Spleen (tissue), 13 donors: ENCODE measurements at places on chromosomes 3 and 15. TPM values are rescaled to one million over a fixed set of nuclear protein-coding genes. Genes with fewer than 3 reads are reported as not detected.

- no peak for DNase-seq
- no peak overlapping the region for H3K27ac ChIP-seq
- H3K4me3 ChIP-seq: no peak overlapping the region
- H3K4me1 ChIP-seq: no peaks in the 10 kb centered on the region
- no peaks in the 10 kb centered on the region for H3K27me3 ChIP-seq
Observed at GRCh38 chr3:185781759-185782158, 43.1 kb downstream of the IGF2BP2 start.

DNA sequence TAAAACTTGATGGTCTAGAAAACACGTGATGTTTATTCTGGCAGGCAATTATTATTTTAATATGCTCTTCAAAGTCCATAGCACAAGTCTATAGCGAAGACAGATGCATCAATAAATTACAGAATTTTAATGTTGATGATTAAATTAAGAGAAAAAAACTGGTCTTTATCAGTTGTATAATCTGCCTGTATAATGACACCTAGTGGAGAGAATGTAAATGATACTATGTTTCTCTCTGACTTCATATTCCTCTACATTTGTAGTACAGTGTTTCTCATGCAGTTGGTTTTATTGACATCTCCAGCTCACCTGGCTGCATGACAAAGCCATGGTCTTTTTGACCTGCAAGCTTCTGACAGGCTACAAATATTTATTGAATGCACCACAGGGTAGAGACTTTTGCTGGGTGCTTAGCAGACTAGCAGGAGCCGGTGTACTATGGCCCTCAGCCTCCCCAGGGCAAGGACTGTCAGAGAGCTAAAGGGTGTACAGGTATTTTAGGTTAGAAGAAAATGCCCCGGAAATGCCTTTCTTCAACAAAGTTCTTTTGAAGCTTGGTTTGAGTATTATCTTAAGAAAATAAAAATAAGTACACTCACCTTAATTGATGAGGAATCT lies 289.9 kb downstream of the GAP43 start:
- H3K27me3 ChIP-seq: no peaks in the 10 kb centered on the region
- no peak for DNase-seq
- no peak overlapping the region for H3K27ac ChIP-seq
- H3K4me3 ChIP-seq: no peak overlapping the region
- H3K4me1 ChIP-seq: no peaks in the 10 kb centered on the region

Gene NR2E3
- not detected for polyA plus RNA-seq

GRCh38 chr3:155352900-155353490 lies 59.5 kb upstream of the STRIT1 start:
- no peaks in the 10 kb centered on the region for H3K4me1 ChIP-seq
- no peaks in the 10 kb centered on the region for H3K36me3 ChIP-seq
- no peak overlapping the region for H3K4me3 ChIP-seq
- H3K27ac ChIP-seq: no peak overlapping the region

Gene PARP15
- 128 TPM for polyA plus RNA-seq

DNA sequence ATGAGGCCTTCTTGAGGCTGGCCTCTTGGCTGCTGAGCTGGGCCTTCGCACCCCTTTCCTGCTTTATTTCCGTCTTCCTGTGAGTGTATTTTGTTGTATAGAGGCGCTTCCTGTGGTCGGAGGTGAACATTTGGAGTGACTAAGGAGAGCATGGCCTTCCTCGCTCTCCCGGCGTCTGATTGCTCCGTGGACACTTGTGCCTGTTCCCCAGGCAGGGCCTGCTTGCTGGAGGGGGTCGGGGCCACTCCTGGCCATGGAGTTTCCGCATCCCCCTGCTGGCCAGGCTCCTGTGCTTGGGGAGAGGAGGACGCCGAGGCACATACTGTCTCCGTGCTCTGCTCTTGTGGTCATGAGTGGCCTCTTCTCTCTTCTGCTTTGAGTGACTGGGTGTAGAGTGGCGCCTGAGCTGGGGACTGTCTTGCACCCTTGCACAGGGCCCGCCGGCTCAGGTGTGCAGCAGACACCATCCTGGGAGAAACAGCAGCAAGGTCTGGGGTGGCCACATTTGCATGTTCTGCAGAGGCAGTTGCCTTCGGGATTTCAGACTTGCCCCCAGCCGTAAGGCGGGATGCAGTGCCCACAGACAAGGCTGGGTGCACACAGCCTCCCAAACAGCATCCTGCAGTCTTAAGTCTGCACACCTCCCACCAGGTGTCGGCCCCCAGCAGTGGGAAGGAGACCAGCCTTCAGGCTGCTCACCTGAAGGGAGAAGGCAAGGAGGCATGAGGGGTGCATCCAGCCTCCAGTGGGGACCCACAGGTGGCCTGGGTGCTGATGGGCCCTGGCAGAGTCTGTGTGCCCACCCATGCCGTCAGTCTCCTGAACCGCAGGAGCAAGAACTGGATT lies 16.4 kb downstream of the KLF13 start:
- peak overlapping the region; percentile 100 for H3K27ac ChIP-seq
- peaks cover 19% of the 10 kb centered on the region for H3K36me3 ChIP-seq
- no peaks in the 10 kb centered on the region for H3K27me3 ChIP-seq
- H3K4me3 ChIP-seq: no peak overlapping the region
